ENCODE measurements at places on chromosomes 4 and X.

GRCh38 chrX:16923157-16923556 is 23.3 kb upstream of the REPS2 start:
- no peak for DNase-seq

DNA sequence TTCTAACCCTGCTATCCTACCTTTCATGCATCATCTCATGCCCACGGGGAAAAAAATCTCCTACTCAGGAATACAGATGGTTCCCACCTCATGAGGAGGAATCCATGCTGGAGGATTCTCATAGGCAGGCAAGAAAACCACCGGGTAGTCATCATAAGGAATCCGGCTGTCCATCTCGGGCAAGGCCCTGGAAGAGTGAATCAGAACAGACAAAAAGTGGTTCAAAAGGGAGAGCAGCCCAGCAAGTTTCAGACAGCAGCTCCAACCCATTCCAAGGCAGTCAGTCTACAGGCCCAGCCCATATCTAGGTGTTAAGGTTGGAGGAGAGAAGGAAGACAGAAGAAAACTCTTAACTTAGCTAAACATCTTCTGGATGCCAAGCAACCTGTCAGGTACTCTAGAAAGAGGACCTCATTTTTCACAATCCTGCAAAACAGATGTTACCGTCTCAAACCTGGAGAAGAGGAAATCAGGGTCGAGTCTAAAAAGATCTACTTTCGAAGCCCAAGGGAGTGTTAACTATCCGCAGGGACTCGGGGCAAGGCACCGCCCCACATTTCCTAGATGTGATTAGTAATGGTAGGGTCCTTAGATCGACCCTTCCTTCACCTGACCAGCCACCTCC is 447 bp downstream of the PDZD11 start:
- DNase-seq, result no peak

- DNase-seq, result no peak
Measured at GRCh38 chr4:98963538-98964433, 31.7 kb upstream of the METAP1 start.

GRCh38 chr4:7593646-7594412 is 159.1 kb upstream of the PSAPL1 start:
- no peak for DNase-seq

DNA sequence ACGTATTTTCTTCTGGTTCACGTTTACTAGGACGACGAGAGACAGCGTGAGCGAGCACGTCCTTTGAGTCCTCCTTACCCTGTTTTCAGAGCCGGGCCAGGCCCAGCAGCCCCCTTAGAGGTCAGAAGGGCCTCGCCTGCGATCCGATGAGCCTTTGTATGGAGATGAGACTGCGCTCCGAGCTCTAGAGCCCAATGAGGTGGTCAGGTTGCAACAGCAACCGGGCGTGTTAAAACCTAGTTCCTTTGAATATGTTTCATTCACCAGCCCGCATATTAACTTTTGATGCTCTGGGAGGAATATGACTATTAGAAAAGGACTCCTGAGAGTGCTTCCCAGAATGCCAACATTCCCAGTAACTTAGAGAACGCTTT is 55.6 kb upstream of the TADA2B start:
- DNase-seq, result no peak

GRCh38 chr4:155353923-155354540 is 22.7 kb downstream of the MAP9 start:
- no peak for DNase-seq

- DNase-seq, result no peak
Measured at GRCh38 chrX:133375615-133376340, 39.5 kb downstream of the GPC4 start.

- DNase-seq, result no peak
Measured at GRCh38 chr4:137946453-137947174, 295.5 kb downstream of the SLC7A11 start.

DNA sequence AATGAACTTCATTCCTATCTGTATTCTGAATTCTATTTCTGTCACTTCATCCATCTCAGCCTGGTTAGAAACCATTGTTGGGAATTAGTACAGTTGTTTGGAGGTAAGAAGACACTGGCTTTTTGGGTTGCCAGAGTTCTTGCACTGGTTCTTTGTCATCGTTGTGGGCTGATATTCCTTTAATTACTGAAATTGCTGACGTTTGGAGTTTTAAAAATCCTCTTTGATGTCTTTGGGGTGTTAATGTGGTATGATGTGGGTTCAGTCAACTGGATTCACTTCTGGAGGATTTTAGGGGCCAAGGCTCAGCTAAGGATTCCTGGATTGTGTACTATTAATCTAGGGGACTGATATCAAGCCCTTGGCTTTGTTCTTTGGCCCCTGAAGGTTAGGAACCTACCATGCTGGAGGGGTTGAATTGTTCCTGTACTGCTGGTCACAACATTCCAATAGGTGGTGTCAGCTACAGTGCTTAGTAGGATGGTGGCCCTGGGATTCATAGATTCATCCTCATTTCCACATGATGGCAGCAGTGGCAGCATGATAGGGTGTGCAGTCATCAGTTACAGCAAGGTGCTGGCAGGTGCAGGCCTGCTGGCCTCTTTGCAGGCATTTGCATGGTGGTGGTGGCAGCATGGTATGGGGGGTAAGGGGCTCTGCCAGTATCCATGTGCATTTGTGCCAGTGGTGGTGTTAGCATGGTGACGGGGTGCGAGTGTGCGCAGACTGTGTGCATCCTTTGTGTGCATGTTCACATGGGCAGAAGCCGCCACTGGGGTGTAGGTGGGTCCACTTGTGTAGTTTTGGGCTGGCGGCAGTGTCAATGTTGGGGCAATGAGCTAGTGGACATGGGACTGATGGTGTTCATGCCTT is 301.3 kb downstream of the TEX13C start:
- no peak for DNase-seq

- DNase-seq, result no peak
Measured at GRCh38 chrX:42772874-42773273, 5.1 kb downstream of the PPP1R2C start.

DNA sequence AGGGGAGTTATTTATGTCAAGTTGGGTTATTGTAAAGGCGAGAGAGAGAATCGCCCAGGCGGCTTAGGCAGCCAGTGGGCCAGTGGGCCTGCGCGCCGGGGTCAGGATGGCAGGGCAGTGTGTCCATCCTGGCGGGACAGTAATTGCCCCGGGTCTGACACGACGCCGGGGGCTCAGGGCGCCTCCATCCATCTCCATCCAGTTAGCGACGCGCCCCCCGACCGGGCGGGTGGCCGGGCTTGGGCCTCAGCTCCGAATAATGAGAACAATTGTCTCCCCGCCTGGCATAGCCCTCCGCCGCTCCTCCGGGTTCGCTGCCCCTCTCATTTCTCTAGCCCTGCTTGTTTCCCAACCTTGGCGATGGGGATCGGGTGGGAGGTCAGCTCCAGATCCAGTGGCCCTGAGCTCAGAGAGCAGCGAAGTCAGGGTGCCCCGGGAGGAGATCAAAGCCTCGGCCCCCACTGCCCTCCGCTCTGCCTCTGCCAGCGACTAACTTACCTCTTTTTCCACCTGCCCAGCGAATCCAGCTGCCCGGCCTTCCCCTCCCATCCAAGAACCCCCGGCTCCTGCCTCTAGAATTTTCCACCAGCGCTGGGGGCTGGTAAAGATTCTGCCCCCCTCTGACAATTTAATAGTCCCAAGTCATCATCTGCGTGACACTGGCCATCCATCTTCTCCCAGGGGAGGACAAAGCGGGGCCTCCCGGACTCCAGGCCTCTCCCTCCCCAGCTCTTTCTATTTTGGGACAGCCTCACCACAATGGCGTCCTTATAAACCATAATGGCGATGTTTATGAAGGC is 56.9 kb upstream of the TMEM33 start:
- DNase-seq, result no peak

- no peak for DNase-seq
Measured at GRCh38 chr4:141254326-141254725, 33.6 kb downstream of the ZNF330 start.

DNA sequence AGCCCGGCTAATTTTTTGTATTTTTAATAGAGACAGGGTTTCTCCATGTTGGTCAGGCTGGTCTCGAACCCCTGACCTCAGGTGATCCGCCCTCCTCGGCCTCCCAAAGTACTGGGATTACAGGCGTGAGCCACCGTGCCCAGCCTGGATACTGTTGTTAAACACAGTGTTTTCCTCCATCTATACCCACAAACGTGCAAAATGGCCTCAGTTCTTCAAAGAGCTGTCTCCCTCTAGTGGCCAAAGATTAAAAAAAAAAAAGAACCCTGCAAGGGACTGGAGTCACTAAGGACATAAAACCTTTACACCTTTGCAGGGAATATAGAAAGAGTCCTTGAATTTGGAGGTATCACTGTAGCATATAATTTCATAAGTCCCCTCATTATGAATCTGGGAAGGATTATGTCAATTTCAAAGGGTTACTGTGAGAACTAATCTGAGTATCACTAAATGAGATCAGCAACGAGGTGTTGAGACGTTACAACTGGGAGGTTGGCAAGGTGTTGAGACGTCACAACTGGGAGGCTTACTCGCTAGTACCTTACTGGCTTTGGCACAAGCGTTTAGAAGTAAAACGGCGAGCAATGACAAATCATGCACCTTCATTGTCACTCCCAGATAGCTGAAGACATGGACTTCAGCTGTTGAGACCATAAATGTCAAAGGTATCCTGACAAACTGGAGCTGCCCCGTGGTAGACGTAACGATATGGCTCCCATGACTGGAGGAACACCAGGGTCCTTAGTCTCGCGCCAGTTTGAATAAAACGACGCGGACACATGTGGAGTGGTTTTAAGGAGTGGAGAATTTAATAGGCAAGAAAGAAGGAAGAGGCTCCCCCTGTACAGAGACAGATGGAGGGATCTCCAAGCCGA is 33.4 kb upstream of the ENPP6 start:
- no peak for DNase-seq

DNA sequence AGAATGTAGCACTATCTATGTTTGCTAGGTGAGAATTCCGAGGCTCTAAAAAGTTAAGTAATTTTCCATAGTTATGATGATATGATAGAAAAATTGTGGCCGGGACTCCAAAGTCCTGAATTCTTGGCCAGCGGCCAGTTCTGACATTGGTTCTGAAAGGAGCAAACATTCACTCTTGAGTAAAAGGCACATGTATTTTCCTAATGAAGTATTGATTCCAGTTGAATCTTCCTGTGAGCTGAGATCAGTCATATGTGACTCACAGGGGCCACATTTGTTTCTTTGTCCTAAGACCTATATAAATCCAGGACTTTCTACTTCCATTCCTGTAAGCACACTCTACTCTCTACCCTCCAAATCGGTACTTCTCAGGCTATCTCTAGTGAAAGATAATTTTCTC is 349.9 kb downstream of the BMPR1B start:
- DNase-seq, result no peak

- no peak for DNase-seq
Measured at GRCh38 chrX:42619068-42619467, 158.9 kb downstream of the PPP1R2C start.

GRCh38 chr4:183449193-183449882 is 4.9 kb downstream of the CDKN2AIP start:
- no peak for DNase-seq

GRCh38 chrX:13996650-13997049 is 33.0 kb downstream of the GEMIN8 start:
- DNase-seq, result no peak

- no peak for DNase-seq
Measured at GRCh38 chrX:1181170-1181569, 31.3 kb downstream of the CRLF2 start.

DNA sequence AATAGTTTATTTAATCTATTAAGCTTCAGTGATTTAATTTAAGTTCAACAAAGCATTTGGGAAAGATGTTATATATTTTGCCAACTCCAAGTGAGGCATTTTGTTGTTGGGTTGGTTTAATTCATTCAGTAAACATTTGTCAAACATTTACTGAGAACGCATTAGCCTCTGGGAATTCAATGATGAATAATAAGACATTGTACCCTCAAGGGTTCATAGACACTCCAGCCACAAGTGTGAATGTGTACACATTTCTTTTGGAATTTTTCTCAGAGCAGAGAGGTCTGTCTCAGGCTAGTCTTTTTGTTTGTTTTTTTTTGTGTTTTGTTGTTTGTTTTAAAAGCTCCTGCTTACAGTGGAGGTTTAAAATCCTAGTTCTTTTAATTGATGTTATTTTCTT is 203.9 kb downstream of the SOWAHB start:
- no peak for DNase-seq

DNA sequence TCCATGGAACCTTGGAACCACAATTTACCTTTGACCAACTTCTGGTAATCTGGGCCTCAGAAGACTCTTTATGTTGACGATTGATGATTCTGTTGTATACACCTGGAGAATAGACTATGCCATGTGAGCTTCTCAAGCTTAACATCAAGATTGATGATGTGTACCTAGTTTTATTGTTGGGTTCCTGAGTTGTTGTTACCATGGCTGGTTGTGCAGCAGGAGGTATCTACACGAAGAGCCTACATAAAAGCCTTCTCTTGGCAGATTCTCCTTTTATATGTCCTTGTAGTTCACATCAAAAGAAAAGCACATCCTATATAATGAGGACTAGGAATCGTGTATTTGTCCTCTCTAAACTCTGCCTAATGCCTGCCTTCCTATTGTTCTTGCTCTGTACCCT is 272.0 kb downstream of the DTHD1 start:
- no peak for DNase-seq

GRCh38 chr4:143186649-143187048 is 1.9 kb downstream of the USP38 start:
- DNase-seq, result no peak

- DNase-seq, result no peak
Measured at GRCh38 chr4:40564004-40564403, 65.7 kb downstream of the RBM47 start.

DNA sequence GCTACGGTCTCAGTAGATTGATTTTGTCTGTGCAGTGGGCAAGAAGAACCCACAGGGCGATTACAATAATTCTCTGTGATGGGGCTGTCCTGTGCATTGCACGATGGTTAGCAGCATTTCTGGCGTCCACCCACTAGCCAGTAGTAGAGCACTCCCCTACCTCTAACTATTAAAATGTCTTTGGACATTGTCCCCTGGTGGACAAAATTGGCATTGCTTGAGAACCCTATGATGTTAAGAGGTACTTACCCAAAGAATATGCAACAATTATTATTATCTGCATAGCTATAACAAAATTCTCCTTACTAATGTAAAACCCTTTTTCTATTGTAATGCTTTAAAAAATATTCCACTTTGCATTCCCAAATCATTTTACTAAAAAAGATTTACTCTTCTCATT is 109.5 kb upstream of the VCX3A start:
- DNase-seq, result no peak
